ENCODE measurements at places on chromosomes 2 and 18.

DNA sequence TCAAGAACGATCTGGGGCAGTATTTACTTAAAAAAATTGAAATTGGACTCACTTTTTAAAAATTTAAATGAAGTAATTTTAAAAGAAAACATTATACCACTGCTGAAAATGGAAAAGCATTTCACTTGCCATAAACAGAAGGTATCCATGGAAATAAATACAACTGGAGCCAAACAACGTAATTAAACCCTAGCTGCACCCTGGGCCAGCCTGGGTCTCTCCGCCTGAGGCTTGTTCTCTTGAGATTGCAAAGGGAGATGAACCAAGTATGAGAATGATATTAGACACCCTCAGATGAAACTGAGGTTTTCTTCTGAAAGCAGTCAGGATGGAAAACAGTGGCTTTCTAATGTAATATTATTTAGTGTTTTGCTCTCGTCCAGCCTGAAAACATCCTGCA, 264.4 kb downstream of the KCNE4 start:
- no peak for DNase-seq

- peak; percentile 3 for DNase-seq
Observed at GRCh38 chr2:194735837-194736542, 921.0 kb upstream of the SLC39A10 start.

GRCh38 chr2:96100893-96101304, 15.5 kb downstream of the ADRA2B start:
- no peak for DNase-seq

DNA sequence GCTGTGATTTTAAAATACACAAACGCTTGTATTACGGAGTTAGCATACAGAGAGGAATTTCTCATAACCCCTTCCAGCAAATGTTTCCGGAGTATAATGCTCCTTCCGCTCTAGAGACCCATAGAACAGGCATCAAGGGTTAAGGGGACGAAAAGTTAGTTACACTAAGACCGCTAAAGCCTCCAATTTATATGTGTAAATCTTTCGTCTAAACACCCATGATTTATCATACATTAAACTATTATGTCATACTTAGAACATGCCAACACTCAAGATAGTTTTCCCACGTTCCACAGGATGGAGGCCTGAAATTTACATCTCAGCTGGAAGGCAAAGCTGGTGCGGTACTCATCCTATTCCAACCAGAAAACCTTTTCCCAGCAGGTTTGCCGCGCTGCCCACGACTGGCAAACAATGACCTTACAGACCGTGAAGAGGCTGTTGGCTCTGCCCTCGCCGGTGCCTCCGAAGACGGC, 650 bp downstream of the ORMDL1 start:
- peak; percentile 56 for DNase-seq

DNA sequence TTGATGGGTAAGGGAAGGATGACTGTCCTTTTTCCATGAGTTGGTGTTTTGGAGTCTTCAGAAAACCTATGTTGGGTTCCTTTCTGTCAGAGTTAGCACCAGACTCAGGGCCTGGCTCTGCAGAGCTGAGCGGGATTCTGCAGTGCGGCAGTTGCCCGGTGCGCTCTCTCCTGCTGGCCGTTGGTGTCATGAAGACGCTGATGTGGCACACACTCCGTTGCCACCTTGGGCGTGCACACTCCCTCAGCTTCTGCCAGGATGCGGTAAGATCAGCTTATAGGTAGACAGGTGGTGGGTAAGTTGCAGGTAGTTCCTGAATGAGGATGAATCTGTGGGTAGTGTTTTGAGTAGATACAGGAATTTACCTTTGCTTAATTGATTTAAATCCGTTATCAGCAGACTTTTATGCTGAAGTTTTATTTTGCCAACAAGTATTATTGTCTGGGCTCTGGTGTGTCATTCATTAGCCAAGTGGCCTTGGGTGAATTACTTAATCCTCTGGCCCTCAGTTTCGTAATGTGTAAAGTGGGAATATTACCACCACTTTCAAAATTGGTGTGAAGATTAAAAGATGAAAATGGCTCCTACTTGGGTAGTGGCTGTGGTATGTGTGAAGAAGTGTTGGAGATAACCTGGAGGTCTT, 26.8 kb downstream of the DGKD start:
- no peak for DNase-seq

DNA sequence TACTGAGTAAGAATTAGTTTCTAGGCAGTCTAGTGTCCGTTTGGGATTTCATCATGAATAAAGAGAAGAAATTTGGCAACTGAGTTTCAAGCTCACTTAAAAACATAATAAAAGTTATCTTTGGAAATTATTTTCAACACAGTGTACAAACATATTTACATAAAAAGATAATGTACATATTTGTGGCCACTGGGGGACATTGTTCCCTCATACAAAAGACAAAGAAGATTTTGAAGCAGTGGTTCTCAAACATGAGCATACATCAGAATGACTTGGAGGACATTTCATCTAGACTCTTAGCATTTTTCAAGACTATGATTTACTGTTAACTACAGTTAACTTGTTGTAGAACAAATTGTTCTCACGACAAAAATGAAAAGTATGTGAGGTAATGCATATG, 15.7 kb upstream of the TTC21B start:
- peak; percentile 4 for DNase-seq

DNA sequence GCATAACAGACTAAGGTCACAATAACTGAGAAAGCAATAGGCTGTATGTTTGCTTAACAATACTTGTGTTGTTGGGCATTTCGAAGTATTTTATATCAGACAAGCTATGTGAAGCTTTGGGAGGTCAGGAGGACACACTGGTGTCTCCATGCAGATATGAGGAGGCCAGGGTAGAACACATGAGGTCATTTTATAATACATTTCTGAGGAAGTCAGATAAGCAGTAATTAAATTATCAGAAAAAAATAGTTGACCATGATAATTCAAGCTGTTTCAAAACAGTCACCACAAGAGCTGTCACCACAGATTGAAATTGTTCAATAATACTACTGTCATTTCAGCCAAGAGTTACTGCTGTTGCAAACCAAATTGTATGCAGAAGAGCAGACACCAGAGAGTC, 160.6 kb downstream of the RIT2 start:
- no peak for DNase-seq

DNA sequence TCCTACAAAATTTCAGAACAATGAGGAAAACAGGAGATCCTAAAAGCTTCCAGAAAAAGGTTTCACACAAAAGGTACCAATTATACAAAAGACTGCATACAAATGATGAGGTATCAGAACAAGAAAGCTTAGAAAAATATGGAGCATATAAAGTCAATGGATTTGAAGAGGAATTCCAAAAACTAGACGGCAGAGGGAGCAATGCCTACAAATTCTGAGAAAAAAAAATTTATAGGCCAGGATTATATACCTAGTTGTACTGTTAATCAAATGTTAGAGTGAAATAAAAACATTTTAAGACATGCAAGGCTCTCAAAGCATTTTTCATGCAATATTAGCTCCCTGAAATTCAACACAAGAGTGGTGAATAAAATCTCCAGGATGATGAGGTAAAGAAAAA, 106.2 kb downstream of the ZRANB3 start:
- no peak for DNase-seq

DNA sequence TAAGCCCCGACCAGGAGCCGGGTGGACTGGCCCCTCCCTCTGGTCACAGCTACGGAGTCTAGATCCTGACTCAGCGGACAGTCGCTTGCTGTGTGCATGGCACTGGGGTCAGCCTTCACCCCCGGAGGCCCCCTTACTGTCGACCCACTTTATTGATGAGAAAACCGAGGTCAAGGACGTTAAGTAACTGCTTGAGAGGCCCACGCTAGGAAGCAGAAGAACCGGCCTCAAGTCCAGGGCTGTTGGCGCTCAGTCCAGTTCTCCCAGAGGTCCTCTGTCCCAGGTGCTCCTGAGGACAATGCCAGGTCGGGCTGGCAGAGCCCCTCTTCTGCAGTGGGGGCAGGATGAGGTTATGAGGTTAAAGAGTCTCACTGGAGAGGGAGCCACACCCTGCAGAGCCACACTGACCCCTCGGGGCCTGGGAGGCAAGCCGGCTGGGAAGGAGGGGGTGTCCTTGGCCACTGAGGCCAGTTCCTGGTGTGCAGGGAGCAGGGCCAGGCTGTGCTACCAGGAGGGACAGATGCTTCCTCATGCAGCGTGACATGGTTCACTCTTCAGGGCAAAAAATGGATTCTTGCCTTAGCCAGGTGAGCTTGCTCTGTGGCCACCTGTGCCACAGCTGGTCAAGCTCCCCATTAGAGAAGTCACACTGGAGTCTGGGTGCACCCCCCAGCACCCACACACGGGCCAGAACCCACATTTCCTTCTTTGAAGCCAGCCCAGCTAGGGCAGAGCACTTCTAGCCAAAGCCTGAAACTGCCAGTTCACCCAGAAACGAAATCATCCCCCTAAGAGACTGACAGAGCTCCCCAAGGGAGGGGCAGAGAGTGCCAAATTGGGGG, 47.3 kb upstream of the HPCAL1 start:
- DNase-seq = no peak
